Psoas muscle (tissue), 8 donors: ENCODE measurements at places on chromosomes 7 and 10. TPM values are rescaled to one million over a fixed set of nuclear protein-coding genes. Genes with fewer than 3 reads are reported as not detected.

CYP2W1 gene
- not detected for polyA plus RNA-seq

IPMK gene
- 2.6 TPM for polyA plus RNA-seq

CAMK2B gene
- 14.5 TPM for polyA plus RNA-seq

DIP2C gene
- 10.3 TPM for polyA plus RNA-seq

OR2A1 gene
- polyA plus RNA-seq: 0.03 TPM

C10orf67 gene
- 0.01 TPM for polyA plus RNA-seq
